GM12865 (cell line): ENCODE measurements at places on chromosomes 1 and 21.

DNA sequence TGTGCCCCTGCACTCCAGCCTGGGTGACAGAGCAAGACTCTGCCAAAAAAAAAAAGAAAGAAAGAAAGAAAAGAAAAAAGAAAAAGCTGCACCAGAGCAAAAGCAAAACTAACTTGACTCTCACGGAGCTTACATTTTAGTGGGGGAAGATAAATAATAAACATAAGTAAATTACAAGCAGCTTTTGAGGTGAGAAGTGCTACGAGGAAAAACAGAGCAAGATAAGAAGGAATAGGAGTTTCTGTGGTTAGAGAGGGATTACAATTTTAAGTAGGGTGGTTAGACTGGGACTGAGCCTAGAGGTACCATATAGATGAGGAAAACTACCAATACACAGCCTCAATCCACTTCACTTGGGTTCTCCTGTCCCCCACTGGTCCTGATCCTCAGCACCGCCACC is 43.9 kb downstream of the TGFBR3 start:
- no peak for DNase-seq

- no peak for DNase-seq
These were observed 6.3 kb upstream of the TENT5C start for GRCh38 chr1:117599286-117600221.

- peak; percentile 31 for DNase-seq
These were observed 24.2 kb upstream of the EYA3 start for GRCh38 chr1:28112388-28113241.

- DNase-seq: peak; percentile 3
These were observed 4.8 kb downstream of the AGO3 start for GRCh38 chr1:35935442-35936388.

DNA sequence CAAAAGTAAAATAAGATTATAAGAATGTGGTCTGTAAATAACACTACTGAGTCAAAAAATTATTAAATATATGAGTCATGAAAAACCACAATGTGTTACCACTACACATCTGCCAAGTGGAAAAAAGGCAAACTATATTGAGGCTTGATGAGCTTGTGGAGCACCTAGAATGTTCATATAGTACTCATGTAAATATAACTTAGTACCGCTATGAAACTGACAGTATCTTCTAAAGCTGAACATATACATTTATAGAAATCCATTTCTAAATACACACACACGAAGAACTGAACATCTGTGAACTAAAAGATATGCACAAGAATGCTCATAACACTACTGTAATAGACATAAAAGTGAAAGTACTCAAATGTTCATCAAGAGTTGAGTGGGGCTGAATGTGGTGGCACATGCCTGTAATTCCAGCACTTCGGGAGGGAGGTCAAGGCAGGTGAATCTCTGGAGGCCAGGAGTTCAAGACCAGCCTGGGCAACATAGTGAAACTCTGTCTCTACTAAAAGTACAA is 18.5 kb upstream of the GBP3 start:
- DNase-seq: peak; percentile 83

DNA sequence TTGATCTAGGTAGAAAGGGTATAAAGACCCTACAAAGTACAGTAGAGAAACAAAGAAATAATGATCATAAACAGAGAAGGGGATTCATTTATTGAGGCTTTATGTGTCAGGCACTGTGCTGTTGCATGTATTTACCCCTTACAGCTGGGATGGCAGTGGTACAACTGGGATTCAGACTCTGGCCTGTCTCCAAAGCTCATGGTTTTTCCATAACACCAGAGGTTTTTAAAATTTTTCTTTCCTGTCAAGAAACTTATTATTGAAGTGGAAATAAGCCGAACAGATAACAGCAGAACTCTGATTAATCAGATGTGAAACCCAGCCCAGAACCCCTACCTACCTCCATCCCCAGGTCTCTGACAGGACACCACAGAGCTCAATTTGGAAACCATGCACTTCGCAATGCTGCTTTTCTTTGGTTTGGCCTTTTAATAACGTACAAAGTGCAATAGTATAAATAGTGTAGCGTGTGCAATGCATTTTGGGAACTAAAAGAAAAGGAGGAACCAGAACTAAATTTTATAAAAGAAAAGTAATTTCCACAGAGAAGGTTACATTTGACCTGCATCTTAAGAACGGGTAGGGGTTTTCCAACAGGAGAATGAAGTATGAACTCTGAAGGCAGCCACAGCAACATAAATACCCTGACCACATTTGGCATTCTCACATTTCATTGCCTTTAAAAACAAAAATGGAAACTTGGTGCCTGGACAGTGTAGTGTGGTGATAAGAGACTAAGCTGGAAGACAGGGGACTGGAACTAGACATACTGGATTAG is 92.0 kb upstream of the S1PR1 start:
- DNase-seq: peak; percentile 30

- DNase-seq: no peak
These were observed 3.8 kb upstream of the SLAMF9 start for GRCh38 chr1:159957824-159958268.

GRCh38 chr1:165629151-165629550 is 1.9 kb upstream of the MGST3 start:
- no peak for DNase-seq

- no peak for DNase-seq
These were observed 17.2 kb downstream of the FAM3B start for GRCh38 chr21:41333752-41334151.

- no peak for DNase-seq
These were observed 45.7 kb upstream of the DISC1 start for GRCh38 chr1:231580874-231581273.

- DNase-seq: no peak
These were observed 4.7 kb downstream of the VCAM1 start for GRCh38 chr1:100724281-100724680.

- peak; percentile 55 for DNase-seq
These were observed 1.9 kb downstream of the BTBD19 start for GRCh38 chr1:44810101-44810761.

DNA sequence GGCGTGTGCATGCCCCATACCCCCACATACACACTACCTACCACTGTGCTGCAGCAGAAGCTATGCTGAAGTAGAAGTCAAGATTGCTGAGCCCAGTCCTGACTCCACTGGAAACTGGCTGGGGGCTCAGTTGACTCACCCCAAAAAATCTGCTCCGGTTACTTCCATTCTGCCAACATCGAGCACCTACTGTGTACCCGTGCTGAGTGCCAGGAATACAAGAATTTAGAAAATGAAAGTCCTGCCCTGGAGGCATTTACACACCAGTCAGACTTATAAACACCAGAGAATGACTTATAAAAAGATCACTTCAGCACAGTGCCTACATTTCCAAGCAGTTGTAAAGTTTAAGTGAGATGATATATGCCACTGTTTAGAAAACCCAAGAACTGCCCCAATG is 99.1 kb downstream of the NMNAT2 start:
- no peak for DNase-seq

DNA sequence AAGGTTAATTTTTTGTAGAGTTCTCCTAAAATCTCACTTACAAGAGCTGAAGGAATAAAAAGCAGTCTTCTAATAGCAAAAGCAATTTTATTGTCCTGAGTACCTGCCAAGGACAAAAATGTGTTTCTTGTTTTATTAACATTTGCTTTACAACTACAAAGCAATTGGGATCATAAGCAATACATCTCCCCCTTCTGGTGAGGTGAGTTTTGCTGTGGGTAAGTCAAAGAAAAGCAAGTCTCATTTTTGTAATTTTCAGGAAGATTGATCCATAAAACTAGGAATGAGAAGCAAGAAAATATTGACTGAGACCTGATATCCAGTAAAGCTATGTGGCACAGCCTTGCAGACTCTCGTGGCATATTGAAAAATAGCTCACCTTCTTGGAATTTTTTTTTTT is 2162.7 kb downstream of the NCAM2 start:
- DNase-seq: no peak

DNA sequence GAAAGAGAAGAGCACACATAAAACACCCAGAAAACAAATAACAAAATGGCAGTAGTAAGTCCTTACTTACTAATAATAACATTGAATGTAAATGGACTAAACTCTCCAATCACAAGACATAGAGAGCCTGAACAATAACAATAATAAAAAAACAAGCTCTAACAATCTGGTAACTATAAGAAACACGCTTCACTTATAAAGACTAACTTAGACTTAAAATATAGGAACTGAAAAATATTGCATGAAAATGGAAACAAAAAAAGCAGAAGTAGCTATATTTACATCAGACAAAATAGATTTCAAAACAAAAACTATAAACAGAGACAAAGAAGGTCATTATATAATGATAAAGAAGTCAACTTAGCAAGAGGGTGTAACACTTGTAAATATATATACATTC is 83.1 kb upstream of the LYPLAL1 start:
- peak; percentile 66 for DNase-seq

GRCh38 chr1:233020426-233020825 is 70.0 kb downstream of the NTPCR start:
- DNase-seq: no peak

DNA sequence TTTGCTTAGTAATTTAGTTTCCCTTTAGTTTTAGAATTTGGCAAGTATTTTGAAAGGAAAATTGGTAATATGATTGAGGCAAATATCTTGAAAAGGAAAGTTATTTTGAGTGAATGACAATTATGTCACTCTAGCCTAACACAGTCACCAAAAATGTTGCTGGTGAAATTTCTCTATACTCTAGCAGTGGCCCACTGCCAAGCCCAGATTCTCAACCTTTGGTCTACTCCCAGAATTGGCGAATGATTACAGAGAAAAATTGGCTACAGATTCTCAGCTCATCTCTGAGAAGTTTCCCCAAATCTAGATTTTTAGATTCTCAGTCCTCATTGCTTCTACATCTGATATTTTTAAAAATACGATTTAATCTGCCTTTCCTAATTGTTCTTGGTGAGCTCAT is 84.9 kb downstream of the PIGK start:
- DNase-seq: no peak

DNA sequence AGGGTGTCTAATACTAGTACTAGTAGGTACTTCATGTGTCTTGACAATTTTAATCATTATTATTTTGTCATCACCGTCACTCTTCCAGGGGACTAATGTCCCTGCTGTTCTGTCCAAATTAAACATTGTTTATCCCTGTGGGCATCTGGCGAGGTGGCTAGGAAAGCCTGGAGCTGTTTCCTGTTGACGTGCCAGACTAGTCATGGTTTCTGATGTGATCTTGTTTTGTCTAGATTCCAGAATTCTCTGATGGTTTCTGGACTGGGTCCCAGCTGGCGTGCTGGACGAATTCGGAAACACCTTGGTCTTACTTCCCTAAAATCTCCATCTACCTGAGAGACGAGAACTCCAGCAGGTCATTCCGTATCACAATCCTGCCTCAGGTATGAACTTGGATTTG is 66.1 kb upstream of the FAM3B start:
- DNase-seq: no peak

GRCh38 chr1:215986401-215986800 is 419.3 kb downstream of the KCTD3 start:
- no peak for DNase-seq
